ENCODE measurements at places on chromosomes 3 and 15. TPM values are rescaled to one million over a fixed set of nuclear protein-coding genes. Genes with fewer than 3 reads are reported as not detected.

- DNase-seq = no peak
Measured at GRCh38 chr3:186283096-186283495, 78.9 kb downstream of the DGKG start.

Gene SLCO3A1
- 15.3 TPM for total RNA-seq

DNA sequence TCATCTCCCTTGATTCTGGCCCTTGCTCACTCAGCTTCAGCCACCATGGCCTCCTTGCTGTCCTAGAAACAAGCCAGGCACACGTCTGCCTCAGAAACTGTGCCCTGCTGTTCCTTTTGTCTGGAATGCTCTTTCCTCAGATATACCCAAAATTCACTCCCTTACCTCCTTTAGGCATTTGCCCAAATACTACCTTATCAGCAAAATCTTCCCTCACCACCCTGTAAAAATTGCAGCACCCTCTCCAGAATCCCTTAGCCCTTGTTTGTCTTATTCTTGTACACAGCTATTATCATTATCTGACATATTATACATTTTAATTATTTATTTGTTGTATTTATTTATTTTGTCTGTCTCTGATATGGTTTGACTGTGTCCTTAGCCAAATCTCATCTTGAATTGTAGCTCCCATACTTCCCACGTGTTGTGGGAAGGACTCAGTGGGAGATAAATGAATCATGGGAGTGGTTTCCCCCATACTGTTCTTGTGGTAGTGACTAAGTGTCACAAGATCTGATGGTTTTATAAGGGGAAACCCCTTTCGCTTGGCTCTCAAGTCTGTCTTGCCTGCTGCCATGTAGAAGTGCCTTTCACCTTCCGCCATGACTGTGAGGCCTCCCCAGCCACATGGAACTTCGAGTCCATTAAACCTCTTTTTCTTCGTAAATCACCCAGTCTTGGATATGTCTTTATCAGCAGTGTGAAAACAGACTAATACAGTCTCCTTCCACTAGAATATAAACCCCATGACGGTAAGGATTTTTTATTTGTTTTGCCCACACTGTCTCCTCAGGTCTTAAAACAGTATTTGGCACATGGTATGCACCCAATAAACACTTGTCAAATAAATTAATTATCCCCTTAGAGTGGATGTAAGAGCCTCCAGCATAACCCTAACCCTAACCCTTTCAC, 60.0 kb upstream of the STT3B start:
- no peak for DNase-seq

Gene MRAS
- 16.2 TPM for total RNA-seq

GRCh38 chr15:29568840-29569532, 253.3 kb downstream of the TJP1 start:
- no peak for DNase-seq

DNA sequence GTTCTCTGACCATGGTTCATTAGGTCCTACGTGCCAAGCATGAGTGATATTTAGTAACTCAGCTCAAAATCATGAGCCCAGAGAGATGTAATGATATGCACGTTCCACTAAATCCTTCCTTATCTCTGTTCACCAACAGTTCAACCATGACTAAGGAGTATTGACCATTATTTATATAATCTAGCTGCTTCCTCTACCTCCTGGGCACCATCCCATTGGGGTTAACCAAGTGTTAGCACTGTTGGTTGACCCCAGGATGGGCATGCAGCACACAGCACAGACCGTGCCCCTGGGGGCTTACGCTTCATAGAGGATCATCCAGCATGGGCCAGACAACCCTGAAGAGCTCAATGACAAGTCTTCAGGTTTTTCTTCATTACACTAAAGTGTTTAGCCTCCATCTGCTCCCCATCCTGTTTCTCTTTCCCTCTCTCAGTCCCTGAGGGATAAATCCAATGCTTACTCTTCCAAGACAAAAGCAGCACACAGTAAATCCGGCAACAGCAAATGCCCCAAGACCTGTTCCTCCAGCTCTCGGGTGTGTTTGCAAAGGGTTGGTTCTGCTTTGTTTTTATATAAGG, 10.4 kb downstream of the FAM174B start:
- no peak for DNase-seq

GRCh38 chr3:111692593-111693552, 97.7 kb upstream of the ZBED2 start:
- DNase-seq = no peak

DNA sequence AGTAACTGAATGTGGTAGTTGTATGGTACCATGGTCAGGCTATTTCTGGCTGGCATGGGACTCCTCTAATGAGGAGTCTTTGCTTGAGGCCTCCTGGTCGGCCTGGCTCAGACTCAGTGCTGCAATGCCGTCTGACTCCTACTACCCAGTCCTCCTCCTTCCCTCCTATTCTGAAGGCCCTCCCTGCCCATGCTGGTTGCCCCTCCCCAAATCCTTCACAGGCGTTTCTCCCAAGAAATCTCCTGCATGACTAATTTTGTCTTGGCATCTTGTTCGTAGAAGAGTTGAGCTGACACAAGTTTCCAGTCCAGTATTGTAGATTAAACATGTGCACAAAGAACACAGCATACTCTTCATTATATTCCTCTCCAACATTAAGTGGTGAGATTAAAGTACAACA, 115.5 kb downstream of the NFKBIZ start:
- DNase-seq = no peak

Gene CPNE9
- 4.4 TPM for total RNA-seq

Measured in H1 (cell line).